NCI-H1092 (cell line): ENCODE measurements at places on chromosomes 6 and 20.
A peak's percentile ranks its signal among the peaks of the same experiment; 100 is the strongest.

DNA sequence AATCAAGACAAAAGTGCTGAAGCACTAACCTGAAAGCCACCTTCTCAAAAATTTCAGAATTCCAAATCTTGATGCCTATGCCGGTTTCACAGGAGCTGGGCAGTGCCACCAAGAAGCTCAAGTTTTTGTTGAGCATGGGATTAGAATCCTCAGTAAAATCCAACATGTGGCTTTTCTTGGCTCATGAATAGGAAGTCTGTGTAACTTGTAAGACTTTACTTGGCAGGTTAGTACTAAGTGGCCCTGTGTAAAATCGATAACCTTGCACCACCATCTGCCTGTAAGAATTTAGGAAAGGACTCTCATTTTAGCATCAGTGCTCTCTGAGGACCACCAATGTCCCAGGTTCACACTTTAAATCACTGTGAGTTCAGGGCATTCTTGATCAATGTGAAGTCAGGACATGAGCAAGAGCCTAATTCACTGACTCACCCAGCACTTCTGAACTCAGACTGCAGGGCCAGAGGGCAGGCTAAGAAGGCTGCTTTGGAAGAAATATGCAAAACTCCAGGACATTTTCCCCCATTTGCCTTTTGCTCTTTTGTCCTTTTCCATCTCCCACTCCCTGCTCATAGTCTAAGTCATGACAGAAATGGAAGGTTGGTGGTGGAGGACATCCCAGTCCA lies 113.2 kb downstream of the EDN1 start:
- no peak for DNase-seq

- DNase-seq: no peak
Measured at GRCh38 chr6:144879436-144879835, 594.3 kb downstream of the UTRN start.

DNA sequence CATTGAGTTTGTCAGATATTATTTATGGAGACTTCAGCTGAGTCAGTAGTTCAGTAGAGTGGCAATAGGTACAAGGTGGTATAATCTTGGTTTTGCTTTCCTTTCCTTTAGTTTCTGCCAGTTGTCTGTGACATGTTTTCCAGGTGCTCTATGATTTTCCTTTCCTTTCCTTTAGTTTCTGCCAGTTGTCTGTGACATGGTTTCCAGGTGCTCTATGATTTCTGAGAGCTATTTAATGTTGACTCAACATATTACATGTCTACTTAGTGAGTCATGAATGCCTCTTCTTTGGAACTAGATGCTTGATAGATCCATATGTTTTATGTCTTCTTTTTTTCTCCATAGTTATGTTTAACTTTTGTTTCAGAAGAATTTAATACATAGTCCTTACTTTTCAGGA lies 186.4 kb upstream of the DEFB112 start:
- no peak for DNase-seq

GRCh38 chr6:152173321-152173720 lies 365.8 kb downstream of the ESR1 start:
- no peak for DNase-seq

DNA sequence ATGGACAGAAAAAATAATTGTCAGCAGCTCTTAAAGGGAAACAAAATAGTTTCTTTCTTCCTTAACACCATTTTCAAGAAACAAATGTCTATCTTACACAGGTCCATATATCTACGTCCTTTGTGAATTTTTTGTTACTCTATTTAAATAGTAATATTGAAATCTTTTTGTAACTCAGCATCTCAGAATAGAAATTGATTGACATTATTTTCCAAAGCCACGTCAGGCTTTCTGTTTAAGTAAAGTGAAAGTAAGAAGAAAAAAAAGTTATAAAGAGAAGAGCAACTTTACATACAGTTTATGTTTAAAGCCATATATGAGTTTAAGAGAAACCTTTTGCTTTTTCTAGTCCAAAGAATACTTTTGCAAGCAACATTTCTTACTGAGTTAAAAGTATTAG lies 402.9 kb upstream of the SOX4 start:
- DNase-seq: no peak

DNA sequence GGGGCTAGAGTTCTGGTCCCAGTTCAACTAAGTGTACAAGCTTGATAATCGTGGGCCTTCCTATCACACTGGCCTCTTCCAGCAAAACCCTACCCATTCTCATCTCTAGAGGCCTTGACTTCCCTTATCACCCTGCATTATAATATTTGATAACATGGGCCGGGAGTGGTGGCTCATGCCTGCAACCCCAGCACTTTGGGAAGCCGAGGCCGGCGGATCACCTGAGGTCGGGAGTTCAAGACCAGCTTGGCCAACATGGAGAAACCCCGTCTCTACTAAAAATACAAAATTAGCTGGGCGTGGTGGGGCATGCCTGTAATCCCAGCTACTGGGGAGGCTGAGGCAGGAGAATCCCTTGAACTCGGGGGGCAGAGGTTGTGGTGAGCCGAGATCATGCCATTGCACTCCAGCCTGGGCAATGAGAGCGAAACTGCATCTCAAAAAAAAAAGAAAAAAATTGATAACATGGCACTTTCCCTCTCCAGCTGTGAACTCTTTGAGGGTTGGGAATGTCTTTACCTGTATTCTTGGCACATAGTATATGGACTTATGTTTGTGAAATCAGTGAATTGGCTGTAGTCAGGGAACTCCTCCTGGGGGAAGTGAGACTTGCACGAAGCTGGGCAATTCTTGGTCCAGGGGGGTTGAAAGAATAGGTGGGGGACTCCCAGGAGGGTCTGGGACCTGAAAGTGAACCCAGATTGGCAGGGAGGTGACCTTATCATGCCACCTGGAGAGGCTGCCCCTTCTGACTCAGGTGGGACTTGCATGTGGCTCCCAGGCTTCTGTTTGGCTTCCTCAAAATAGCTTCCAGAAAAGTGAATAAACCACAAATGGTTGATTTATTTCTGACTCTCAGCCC lies 915 bp upstream of the C6orf47 start:
- no peak for DNase-seq

GRCh38 chr6:8914700-8915099 lies 479.4 kb upstream of the SLC35B3 start:
- DNase-seq: no peak

- DNase-seq: peak; percentile 45
Measured at GRCh38 chr6:151240036-151240685, 394 bp downstream of the AKAP12 start.

DNA sequence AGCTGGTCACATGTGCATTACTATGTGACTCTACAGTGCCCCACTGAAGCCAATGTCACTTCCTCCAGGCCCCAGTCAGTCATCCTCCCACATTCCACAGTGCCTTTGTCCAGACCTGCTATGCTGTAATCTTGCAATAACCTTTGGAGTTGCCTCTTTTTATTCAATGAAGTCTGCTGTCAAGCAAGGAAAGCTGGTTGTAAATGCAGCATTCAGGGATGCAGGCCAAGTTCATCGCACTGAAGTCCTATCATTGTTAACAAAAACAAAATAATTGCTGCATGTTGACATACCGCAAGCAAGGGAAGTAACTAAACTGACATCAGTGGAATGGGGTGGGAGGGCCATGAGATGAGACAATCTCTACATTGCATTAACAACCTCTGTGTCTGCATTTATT lies 131.2 kb upstream of the CDYL start:
- no peak for DNase-seq

- DNase-seq: no peak
Measured at GRCh38 chr20:25056690-25057233, 1.2 kb downstream of the ACSS1 start.

DNA sequence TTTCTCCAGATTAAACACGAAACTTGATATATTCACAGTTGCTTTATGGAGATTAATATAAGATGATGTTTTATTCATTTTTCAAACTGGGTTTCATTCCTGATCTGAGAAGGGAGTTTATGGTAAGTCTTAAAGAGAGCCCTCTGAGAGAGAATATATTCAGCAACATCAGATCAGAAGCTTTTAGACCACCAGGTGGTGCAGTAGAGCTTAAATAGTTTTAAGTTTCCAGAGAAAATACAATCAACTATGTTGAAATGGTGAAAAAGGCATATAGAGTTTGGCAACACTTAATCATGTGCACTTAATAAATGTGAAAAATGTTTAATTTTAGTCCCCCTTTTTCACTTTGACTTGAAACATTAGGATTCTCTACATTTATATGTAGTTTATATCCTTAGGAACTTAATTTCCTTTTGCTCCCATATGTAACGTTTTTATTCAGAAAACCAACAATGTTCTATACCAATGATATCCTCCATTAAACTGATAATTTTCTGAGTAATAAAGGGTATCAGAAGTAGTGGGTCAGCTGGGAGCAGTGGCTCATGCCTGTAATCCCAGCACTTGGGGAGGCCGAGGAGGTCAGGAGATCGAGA lies 86.4 kb upstream of the CLDN20 start:
- DNase-seq: peak; percentile 38

DNA sequence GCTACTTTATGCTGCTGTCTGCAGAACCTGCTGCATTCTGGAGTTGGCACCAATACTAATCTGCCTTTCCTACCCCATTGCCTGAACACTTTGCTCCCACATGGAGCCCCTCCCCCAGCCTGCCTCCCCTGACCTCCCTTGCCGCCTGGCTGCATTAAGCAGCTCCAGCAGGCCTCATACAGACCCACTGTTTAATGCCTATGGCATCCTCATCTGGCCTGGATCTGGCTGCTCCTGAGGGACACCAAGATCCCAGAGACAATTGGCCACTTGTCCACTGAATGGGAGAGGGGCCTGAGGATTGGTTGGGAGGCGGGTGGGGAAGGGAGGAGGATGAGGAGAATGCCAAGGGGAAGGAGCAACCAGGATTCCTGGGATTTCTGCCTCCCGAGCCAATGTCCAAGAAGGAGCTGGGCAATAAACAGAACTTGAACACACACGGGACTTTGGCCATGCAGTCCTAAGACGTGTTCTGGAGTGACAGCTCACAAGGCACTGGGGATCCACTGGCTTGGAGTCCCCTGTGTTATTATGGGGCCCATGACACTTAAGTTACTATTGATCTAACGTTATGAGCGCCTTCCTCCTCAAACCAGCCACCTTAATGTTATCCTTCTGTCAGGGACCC lies 10.4 kb upstream of the KCNK5 start:
- DNase-seq: no peak

- no peak for DNase-seq
Measured at GRCh38 chr20:44644667-44645131, 6.8 kb downstream of the ADA start.

DNA sequence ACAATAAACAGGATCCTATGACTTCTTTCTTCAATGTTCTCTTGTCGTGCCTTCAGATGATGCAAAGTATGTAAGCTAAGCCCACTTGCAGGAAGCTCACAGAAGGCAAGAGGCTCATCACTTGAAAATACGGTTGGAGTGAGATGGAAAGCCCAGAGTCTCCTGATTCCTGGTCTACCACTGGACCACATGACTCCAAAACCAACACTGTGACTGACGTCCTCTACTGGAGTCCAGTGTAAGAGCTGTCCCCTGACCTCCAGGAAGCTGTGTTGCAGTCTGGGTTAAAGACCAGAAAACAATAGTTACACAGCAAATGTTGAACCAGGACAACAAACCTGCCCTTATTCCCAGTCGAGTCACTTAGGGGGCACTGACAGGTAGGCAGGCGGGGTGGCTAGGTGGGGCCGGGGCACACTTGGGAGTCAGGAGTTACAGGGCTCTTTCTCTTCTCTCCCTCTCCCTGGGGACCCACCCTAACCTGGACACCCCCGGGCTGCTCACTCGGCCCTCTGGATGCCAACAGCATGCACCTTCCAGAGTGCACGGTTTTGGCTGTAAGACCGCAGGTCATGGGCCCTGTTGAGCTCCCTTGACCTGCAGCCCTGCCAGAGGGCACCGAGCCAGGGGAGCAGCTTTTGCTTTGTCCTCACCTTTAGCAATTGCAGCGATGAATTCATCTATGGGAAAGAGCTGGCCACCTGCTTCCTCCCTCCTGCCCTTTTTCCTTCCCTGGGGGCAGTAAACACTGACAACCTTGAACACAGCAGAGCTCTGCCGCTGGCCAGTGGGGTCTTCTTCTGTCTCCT lies 7.4 kb downstream of the PCK1 start:
- DNase-seq: no peak

DNA sequence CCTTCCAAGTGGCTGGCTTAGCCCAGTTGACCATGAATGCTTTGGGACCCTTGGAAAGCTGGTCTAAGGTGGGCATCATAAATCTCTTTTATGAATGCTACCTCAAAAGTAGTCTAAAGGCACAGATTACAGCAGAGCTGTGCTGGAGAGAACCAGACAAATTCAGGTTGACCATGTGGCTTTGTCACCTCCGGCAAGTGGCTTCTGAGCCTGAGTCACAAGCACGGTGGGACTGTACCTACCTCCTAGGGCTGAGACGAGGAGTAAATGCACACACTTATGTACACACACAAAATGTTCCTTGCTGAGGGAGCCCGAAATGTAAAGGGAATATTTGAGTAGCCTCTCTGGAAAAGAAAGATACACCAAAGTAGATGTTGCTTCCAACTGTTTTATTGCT lies 155.9 kb downstream of the NFATC2 start:
- no peak for DNase-seq

DNA sequence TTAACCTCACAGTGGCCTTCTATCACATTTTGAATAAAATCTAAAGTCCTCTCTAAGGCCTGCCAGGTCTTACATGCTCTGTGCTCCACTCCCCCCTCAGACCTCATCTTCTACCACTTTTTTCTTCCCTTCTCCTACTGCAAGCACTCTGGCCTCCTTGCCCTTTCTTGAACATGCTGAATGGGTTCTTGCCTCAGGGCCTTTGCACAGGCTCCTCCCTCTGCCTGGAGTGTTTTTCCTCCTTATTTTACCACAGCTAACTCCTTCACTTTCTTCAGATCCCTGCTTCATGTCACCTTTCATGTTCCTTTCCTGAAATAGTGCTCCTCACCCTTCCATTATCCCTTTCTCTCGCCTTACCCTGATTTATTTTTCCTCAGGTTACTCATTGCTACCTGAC lies 97.9 kb upstream of the FOXP4 start:
- DNase-seq: no peak

DNA sequence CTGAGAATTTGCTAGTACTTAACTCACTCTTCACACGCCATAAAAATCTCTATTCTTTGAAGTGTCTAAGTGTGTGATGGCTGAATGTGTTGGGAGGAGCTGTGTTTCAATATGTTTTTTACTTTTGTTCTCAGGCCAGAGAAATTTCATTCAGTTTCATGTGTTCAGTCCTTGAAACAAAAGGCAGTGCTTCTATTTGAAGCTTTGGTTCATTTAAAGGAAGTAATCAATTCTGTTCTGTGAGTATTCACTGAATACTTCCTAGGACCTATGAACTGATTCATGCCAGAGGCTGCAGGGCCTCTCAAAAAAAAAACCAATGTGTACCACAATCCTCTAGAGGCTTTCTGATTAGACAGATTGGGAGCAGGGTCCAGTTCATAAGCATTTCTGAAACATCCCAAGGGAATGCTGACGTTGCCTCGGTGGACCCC lies 12.4 kb upstream of the F13A1 start:
- DNase-seq: no peak

DNA sequence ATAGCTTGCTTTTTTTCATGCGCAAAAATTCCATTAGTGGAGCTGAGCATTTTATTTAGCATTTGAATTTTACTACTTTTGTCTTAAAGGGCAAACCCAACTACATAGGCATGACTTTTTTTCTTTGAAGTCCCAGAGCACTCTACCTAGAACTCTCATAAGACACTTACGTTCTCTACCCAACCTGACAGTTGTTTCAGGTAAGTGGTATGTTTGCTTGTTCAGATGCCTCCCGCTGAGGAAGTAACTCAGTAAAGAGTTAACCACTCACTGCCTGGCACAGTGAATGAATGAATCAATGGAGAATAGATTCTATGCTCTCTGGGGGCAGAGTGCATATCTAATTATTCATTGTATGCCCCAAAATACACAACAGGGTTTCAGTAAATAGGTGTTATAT lies 212.3 kb upstream of the PRDM1 start:
- no peak for DNase-seq

GRCh38 chr20:58748618-58749017 lies 56.0 kb downstream of the NPEPL1 start:
- no peak for DNase-seq
